ENCODE measurements at places on chromosomes 13 and 19.

- DNase-seq = no peak
These were observed 7.8 kb upstream of the CLIP3 start for GRCh38 chr19:36040495-36040894.

DNA sequence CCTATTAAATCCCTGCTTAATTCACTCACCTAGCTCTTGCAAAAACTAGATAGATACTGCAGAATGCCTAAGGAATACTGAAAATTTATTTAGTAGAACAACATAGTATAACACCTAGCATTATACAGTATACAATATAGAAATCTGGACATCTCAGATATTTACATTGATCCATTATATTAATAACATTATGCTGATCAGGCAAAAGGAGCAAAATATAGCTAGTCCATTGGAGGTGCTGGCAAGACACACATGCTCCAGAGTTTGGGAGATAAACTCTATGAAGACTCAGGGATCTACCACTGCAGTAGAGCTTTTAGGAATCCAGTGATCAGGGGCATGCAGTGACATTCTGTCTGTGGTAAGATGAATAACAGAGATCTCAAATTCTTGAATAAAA lies 357.6 kb downstream of the TBC1D4 start:
- no peak for DNase-seq

DNA sequence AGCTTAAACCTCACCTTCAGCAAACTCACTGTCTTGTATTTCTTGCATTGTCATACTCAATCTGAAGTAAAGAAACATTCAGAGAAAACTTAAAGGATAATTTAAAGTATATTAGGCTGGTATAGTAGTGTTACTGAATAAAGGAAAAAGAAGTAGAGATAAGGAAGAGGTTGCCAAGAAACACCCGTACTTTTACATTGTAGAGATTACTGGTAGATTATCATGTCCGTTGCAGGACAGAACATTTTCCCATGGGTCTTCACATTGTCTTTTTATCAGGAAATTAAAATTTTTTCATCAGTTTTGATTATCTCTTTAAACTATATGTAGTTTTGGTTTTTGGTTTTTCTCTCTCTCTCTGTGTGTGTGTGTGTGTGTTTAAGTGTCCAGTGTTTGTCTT lies 19.9 kb upstream of the GPR183 start:
- DNase-seq = no peak

DNA sequence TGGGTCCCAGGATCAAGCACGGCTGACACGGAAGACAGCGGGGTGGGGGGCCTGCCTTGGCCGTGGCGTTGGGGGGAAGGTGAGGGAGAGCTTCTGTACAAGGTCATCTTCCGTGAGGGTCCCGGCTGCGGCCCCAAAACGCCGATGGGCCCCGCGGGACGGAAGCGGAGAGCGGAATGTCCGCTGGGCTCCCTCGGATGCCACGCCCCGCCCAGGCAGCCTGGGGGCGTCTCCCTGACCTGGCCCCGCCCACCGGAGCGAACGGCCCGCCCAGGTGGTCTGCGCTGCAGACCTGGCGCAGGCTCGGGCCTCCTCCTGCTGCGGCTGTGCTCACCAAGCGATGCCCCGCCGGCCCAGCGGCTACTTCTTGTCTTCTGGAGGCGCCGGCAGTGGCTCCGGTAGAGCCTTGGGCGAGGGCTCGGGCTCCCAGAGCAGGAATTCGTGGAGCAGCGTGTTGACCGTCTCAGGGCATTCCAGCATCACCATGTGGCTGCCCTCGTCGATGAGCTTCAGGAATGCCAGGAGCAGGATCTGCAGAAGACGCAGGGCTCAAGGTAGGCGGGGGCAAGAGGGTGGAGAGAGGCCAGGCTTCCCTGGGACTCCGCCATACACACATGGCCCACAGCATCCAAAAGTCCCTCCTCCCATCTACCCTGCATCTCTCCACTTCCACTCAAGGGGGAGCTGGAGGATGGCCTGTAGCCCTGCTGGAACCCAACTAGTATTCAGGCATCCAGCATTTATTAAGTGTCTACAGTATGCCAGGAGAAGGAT lies 10.7 kb downstream of the ABHD8 start:
- DNase-seq = no peak

DNA sequence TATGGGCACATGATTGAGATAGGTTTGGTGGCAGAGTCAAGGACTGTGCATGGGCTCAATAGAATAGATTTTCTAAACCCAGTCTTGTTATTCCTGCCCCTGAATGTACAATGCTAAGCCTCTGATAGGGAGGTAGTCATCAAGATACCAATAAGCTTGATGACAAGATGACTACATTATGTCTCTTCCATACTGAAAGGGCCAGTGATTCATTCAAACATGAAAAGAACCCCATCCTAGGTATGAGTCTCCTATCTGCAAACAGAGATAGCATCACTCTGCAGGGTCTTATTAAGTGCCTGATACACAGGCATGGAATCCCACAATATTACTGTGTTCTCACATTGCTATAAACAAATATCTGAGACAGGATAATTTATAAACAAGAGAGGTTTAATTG lies 40.3 kb upstream of the UFM1 start:
- DNase-seq = no peak

GRCh38 chr13:80979035-80979641 lies 638.2 kb upstream of the SPRY2 start:
- no peak for DNase-seq

Data from cortex of kidney (tissue), 1 donor.